ENCODE measurements at places on chromosomes 12 and 14.

GRCh38 chr14:89477391-89477790 is 60.4 kb upstream of the FOXN3 start:
- DNase-seq: no peak

DNA sequence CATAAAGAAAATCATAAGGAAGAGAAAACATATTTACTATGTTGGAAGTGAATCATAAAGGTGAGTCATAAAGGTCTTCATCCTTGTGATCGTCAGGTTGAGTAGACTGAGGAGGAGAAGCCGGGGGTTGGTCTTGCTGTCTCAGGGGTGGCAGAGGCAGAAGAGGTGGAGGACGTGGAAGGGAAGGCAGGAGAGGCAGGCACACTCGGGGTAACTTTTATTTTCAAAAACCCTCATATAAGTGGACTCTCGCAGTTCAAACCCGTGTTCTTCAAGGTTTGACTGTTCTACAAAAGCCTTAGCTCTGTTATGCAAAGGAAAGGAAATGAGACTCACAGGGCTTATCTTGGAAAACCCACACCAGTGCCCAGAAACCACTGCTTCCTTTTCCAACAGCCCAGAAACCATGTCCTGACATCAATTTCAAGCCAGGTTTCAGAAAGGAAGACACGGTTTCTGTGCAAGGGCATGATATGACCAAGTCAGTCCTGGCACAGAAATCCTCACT is 14.0 kb downstream of the SMCO2 start:
- DNase-seq: peak; percentile 69

DNA sequence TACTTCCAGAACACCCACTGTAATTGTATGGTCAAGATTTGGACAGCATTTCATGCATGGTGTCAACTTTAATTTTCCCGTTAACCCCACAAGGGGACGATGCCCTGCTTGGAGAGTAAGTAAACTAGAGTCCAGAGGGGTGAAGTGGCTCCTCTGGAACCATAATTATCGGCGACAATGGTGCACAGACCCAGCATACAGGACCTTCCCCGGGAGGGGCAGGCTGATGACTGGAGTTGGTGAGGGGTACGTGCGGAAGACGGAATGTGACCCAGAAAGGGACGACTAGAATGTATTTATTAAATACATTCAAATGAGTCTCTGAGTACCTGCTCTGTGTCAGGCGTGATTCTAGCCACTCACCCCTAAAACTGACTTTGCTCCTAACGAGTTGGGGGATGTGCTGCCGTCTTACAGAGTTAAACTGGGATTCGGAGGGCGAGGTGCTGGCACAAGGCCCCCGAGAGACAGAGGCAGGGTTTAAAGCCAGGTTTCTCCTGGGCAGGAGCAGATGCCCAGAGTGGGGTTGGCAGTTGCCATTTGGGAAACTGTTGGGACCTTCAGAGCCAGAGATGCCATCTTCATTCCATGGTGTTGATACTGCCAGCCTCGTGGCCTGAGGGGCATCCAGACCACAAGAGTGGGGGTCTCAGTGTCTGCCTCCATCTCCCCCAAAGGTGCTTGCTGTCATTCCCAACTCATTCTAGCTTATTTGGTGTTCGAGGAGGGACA is 10.9 kb downstream of the RTL1 start:
- DNase-seq: no peak

DNA sequence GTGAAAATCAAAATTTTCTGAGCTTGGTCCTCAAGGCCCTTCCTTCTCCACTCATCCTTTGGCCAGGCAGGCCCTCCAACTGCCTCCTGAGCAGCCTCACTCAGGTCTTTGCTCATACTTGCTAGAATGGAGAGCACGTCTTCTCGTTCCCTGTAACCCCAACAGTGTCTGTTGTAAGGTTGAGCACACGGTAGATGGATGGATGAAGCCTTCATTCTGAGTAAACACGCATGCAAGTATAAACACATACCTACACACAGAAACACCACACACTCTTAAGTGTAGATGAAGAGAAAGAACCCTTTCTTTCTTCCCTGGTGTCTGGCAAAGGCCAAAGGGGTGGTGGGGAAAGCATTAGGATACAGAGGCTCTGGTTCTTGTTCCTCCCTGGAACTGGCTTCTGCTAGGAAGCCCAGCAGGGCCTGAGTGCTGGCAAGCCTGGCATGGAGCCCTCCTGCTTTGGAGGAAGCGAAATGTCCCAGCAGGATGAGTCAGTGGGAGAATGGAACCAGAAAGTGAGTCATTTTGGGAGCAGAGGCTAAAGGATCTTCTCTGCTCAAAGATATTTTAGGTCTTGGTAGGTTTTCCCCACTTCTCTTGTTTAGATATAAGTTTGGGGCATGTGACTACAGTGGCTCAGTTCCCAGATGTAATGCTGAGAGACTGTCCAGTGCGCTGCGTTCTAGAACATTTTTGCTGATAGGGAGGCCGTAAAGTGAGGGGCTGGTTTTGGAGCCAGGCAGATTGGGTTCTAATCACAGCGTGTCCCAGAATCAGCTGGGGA is 127.4 kb downstream of the CACNA1C start:
- DNase-seq: peak; percentile 93

DNA sequence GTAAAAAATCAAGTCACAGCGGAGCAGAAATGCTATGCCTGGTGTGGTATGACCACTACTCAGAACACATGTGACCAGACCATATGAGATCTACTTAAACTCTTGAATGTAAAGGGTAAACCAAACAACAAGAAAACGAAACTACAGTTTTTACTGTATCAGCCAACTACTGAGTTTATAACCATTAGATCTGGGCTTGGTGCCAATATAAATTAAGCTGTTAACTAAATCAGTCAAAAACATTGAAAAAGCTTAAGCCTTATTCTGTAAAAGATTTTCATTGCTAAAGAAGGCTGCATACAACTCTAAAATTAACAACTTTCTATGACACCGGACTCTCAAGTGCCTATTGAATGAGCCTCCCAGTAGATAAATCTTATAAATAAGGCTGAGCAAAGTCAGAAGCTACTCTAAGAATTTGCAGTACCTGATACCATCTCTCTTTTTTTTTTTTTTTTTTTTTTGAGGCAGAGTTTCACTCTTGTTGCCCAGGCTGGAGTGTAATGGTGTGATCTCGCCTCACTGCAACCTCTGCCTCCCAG is 35.4 kb downstream of the SPTLC2 start:
- DNase-seq: peak; percentile 67

GRCh38 chr12:6226679-6227051 is 26.5 kb downstream of the CD9 start:
- DNase-seq: no peak

DNA sequence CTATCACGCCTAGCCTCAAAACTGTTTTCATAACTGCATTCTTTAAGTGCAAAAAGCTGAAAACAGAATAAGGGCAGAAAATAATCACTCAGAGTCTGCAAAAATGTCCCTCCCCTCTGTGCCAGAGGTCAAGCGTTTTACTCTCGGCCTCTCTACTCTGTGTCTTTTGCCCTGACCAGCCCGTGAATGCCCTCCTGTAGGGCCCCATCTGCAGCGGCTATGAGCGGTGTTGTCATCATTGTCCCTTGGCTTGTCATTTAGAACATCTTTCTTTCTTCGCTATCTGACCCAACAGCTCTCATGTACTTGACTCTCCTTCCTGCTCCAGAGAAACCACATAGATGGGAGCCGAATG is 21.7 kb downstream of the ELK3 start:
- DNase-seq: no peak

DNA sequence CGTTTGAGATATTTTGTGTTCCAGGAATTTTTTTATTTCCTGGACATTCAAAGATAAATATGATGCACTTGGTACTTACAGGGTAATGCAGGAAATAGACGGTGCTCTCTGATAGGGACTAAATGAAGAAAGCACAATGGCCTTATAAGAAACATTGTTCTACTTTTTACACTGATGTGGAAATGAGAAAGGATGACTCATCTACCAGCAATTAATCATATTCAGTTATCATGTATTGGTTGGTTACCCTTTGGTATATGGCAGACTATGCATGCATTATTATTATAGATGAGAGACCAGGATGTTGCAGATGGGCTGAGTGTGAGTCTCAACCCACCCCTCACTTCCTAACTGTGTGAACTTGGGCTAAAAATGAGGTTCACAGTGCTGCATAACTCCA is 222.2 kb downstream of the FLRT2 start:
- DNase-seq: no peak

DNA sequence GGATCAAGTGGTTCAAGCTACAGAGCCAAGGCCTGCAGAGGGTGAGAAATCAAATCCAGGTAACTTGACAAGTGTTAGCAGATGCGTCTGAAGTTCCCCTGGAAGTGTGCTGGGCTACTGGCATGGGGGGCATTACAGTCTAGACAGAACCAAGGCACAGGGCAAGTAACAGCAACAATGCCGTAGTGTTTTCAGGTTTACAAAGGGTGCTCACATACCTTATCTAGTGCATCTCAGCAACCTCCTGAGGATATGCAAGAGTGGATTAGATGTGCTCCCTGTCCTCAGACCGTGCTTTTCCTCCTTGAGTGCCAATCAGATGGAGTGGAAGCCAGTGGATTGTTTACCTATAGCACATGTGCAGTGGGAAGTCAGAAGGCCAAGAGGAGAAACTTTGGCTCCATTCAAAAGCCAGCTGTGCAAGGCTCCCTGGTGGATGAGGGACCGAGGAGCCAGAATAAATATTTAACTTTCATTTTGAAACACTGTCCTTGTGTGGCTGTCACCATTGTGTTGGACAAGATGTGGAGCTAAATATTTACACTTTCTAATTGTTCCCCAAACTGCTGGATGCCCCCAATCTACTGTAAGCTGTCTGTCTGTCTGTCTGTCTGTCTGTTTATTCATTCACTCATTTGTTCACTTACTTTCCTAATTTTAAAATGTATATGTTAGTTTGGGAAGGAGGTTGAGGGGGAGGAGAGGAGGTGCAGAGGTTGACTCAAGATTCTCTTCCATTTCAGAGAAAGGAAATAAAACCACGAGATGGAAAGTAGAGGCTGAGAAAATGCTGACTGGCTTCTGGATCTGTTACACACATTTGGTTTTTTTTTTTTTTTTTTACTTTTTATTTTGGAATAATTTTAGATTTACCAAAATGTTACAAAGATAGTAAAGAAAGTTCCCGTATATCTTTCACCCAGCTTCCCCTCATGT is 184.0 kb upstream of the PARP11 start:
- DNase-seq: no peak

DNA sequence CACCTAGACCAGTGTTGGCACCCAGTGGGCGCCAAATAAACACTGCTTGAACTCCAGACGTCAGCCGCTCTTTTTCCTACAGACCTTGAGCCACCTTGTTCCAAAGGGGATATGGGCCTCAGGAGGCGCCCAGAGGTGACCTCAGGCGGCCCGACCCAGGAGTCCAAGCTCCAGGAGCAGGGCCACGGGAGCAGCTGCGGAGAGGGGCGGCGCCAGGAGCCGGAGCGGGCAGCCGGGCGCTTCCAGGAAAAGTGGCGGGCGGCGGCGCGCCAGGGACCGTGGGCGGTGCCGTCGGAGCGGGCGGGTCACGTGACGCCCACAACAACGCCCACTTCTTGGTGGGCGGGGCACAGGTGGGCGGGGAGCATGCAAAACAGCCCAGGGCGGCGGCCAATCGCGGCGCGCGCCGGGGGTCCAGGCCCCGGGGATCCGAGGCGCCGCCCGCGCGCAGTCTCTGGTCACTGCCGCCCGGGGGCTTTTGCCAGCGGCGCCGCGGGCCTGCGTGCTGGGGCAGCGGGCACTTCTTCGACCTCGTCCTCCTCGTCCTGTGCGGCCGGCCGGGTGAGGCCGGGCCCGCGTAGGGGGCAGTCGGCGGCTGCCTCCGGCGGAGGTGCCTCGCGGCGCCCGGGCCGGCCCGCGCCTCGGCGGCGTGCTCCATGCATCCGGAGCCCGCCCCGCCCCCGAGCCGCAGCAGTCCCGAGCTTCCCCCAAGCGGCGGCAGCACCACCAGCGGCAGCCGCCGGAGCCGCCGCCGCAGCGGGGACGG is at the start of gene ORAI1:
ORAI1 (plus strand) TSS at position 444 of the 766 bp plus-strand sequence.
- peak; percentile 95 for DNase-seq

DNA sequence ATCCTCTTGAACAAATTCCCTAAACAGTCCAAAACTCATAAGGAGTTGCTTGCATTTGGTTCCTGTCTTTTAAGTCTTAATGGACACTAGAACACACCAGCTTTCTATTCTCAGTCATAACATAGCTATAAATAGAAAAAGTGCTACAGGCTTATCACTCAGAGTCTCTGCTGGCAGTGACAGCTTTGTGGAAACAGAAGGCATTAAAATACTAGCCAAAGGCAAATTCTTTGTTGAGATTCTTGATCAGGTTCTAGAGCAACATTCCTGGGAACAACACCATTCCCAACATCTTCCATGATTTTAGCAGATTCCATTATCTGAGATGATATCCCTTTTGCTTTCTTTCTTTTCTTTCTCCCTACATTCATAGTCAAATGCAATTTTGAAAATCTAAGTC is 207.7 kb upstream of the PLEKHG7 start:
- no peak for DNase-seq

DNA sequence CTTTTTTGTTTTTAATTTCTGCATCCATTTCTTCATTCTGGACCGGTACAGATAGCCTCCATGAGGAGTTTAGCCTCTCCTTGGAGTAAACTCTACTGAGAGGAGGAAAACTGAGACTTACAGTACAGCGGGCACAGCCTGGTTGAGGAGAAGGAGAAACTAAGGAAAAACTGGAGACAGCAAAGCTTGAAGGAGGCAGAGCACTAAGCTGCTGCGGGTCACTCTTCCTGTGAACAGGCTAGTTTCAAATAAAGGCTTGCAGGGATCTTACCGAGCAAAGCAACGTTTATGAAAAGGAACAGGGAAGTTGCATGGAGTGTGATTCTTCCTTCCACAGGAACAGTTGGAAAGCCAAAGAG is 348 bp upstream of the SSTR1 start:
- DNase-seq: no peak

DNA sequence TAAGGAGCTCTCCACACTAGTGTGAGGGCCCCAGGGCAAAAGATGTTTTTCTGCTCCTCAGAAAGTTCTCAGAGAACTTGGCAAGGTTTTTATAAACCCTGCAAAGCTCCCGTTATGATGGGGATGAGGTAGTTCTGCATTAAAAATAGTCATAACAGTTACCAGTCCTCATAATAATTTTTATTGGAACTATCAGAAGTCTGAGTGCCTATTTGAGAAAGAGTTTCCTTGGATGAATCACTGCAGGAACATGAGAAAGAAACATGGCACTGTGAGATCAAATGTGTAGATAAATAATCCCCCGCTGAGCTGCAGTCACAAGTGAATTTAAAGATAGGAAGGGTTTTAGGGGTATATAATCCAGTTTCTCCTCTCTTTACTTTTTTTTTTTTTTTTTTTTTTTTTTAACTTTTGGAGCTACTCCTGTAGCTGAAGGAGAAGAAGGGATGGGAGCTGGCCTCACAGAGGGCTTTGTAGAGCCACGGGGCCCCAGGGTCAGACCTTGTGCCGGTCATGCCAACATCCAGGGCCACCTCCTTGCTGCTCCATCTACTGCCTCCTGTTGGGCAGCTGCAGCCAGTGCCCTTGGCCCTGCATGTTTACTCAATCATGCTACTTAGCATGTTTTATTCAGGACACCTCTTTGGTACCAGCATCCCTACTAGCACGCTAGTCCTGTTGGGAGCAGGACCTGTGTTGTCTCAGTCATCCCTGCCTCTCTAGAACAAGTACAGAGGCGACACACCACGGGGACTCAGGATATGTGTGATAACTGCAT is 39.5 kb downstream of the EVL start:
- DNase-seq: peak; percentile 66
